ENCODE measurements at places on chromosomes 5 and 9.

GRCh38 chr5:162603443-162604070, 536.0 kb downstream of the GABRG2 start:
- no peak for DNase-seq

- no peak for DNase-seq
Observed at GRCh38 chr5:4101189-4101588, 505.6 kb downstream of the IRX1 start.

GRCh38 chr5:53554444-53554843, 6.0 kb upstream of the NDUFS4 start:
- no peak for DNase-seq

GRCh38 chr5:36422952-36423351, 121.2 kb upstream of the RANBP3L start:
- DNase-seq = no peak

DNA sequence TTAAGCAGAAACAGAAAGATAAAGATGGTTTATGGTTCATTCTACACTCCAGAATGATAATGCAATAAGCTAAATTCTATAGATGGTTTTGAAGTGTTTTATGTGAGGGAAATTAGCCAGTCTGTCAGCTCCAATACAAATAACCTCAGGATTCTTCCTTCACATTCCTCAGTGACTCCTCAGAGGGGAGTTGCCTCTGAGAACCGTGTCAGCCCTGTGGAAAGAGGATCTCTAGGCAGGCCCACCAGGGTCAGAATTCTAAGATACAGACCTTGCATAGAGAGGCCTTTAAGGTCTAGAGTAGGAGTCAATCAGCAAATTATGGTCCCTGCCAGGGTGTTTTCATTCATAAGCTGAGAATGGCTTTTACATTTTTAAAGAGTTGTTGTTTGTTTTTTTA, 26.6 kb downstream of the RUSC2 start:
- DNase-seq = no peak

GRCh38 chr5:142846406-142846805, 76.2 kb downstream of the ARHGAP26 start:
- DNase-seq = no peak

DNA sequence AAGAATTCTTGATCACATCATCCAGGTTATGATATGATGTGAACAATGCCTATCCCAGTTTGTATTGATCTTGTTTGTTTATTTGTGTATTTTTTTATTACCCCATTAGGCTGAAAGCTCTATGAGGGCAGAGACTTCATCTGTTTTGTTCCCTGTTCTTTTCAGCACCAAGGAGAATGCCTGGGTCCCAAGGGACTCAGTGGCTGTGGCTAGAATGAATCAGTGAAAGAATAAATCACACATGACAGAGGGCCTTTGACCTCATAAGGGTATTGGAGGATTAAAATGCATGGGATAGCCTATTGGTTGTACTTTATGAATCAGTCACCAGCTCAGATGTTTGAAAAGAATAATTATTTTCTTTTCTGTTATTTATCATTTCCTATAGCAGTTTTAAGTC, 292.2 kb downstream of the GAS1 start:
- DNase-seq = no peak

DNA sequence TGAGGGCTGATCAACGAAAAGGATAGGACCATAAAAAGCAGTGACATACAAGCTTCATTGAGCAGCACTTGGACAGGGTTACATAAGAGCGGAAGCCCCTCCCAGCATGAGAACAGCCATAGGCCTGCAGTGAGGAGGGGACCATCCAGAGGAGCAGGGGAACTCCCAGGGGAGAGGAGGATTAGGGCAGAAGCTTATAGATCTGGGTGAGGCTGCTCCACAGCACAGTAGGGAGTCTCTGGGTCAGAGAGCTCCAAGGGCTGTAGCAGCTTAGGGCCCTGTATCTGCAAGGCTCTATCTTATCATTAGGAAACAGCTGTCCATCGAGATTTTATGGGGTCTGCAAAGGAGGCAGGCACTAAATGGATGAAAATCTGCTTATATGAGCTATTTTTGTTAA, 186.6 kb downstream of the DOCK8 start:
- no peak for DNase-seq

DNA sequence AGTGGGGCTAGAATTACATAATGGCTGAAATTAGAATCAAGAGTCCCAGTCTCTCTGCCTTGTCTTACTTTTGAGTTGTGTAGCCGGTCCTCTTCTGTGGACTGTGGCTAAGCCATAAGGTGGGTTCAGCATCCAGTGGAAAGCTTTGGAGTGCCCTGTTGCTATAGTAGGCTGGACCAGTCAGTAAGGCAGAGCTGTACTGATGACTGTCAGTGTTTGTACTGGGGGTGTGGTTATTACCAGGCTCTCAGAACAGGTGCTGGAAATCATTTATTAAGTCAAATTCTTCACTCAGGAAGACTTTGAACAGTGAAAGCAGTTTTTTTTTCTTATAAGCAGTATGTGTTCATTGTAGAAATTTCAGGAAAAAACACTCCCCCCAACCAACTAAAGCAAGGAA, 129.4 kb downstream of the ZSWIM6 start:
- DNase-seq = no peak

- DNase-seq = no peak
Observed at GRCh38 chr9:136494531-136495215, 11.8 kb upstream of the SEC16A start.

GRCh38 chr9:108831496-108832178, 24.1 kb downstream of the ACTL7B start:
- DNase-seq = no peak

DNA sequence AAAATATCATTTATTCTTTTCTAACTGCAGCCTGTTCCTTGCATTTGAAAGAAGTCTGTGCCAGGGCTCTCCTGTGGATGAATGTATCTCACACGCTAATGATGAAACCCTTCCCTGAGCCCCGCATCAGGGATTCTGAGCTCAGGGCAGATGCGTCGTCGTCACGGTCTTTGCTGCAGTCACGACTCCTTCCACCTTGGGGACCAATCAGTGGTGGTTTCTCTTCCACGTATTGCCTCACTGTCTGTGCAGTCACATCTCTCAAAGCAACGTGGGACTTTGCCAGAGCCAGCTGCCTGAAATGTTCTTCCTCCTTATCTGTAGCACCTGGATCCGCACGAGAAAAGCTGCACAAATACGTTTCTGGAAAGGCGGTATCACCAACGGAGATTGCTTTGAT, 13.9 kb upstream of the UBE2QL1 start:
- no peak for DNase-seq

DNA sequence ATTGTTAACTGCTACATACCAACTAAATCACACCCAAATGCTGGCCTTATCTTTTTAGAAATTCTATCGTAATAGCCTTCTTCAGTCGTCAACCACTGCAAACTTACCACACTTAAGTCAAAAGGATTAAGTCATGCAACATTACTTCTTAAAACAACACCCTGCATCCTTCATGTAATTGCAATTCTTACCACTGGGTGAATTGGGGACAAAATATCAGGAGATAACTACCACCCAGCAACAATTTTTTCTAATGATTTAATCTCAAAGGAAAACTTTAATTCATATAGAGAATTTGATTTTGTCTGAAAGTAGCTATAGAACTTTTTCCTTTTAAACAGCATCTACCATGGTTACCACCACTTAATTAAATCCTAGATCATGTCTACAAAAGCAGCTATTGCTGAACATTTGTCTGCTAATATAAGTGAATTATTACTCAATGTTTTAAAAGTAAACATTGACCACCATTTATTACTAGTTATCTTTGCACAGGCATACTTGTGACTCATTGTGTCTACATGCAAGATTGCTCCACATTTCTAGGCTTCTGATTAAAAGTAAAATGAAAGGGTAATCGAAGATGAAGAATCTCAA, 10.5 kb downstream of the MLLT3 start:
- DNase-seq = no peak

- no peak for DNase-seq
Observed at GRCh38 chr5:30880514-30880913, 313.0 kb upstream of the CDH6 start.

DNA sequence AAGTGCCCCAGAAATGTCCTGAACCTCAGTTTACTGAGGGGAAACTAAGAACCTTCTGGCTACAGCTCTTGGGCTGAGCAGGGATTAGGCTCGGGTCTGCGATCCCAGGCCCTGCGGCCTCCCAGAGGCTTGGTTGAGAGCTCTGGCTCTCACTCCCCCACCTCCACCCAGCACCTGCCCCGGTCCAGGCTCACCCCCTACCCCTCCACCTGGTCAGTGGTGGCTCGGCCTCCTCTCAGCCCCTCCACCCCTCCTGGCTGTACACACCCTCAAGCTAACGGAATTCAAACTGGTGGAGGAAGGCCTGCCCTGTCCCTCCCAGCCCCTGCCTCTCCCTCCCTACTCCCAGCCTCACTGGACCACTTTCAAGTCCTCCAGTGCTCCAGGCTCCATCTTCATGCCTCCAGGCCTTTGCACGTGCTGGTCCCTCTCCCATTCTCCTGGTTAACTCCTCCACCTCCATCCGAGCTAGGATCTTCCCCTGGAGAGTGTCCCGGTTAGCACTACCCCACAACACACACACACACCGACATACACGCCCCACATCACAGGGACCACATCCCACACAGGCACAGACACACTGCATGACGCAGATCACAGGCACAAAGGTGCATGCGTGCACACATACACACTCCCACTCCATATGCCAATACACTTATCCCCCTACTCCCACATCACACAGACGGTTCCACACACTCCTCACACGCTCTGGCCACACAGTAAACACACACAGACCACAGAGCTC, 130.9 kb downstream of the C9orf50 start:
- peak; percentile 56 for DNase-seq

DNA sequence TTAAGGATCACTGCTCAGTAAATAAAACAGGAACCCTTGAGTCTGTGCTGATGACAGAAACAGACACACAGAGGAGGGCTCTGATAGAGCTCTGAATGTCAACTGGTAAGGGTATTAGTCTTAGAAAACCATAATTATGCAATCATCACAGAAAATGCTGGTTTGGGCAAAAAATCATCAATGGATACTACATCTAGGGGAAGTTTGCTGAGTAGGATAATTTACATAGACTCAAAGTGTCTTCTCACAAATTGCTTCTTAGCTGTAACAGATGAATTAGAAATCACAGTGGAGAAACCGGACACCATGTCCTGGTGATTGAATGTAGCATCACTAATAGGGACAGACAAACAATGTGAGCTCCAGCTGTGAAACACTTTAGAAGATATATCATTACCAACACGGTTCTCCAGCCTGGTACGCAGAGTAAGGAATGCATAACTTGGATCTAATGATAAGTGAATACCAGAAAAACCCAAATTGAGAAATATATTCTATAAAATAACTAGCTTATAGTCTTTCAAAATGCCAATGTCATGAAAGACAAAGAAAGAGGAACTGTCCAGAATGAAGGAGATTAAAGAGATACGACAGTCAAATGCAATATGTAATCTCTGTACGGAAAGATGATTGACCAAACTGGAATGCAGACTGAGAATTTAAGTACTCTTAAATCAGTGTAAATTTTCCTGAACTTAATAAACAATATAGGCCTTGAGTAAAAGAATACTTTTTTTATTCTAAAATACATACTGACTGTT, 17.3 kb downstream of the CHD1 start:
- DNase-seq = no peak

GRCh38 chr9:91611582-91611981, 187.9 kb upstream of the NFIL3 start:
- no peak for DNase-seq

- no peak for DNase-seq
Observed at GRCh38 chr9:107404161-107404560, 85.4 kb downstream of the KLF4 start.

DNA sequence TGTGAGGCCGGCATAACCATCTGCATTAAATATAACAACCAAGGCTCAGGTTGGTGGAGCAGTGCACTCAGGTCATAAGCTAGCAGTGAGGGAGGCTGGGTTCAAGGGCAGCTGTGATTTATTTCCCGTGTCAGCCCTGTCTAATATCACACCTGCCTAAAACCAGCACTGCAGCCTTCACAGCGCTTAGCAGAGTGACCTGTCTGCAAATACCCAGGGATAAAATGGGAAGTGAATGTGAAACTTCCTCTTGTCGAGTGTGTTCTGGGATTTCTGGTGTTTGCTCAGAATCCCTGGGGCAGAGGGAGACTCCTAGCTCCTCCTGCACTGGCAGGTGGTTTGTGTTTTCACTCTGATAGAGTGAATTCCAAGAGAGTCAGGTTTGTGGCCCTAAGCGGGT, 57.5 kb downstream of the ZNF510 start:
- DNase-seq = no peak

DNA sequence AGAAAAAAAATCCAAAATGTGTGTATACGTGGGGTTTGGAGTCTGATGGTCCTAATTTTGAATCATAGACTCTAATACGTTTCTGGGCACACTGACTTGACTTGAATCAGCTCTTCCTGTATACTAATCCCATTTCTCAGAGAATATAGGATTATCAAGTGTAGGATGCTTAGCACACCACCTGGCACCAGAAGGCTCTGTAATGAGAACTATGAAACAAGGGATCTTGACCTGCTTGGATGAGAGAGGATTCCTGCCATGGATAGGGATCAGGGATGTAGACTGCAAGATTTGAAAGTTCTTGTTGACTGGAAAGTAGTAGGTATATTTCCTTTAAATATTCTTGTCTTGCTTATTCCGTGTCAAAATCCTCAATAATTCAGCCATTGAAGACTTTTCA, 7.8 kb downstream of the HSPA4 start:
- DNase-seq = no peak

GRCh38 chr9:12935714-12936113, 160.9 kb downstream of the LURAP1L start:
- no peak for DNase-seq

GRCh38 chr9:91395553-91396471, 27.8 kb downstream of the NFIL3 start:
- DNase-seq = no peak

- DNase-seq = no peak
Observed at GRCh38 chr5:1013948-1014301, 5.3 kb downstream of the NKD2 start.
